ENCODE measurements at places on chromosomes 4 and X. TPM values are rescaled to one million over a fixed set of nuclear protein-coding genes. Genes with fewer than 3 reads are reported as not detected.

Gene QRFPR
- total RNA-seq: not detected

Gene TMSB15C
- 4.6 TPM for total RNA-seq

Gene TKTL1
- total RNA-seq: 0.75 TPM

Gene UPF3B
- 12.8 TPM for total RNA-seq

Gene TRPC5OS
- total RNA-seq: not detected

Gene POU4F2
- not detected for total RNA-seq

Gene GABRQ
- total RNA-seq: not detected

Gene NUP54
- 46.8 TPM for total RNA-seq

Gene NMU
- total RNA-seq: not detected

Gene PHOX2B
- total RNA-seq: not detected

Gene ARAP2
- 76.1 TPM for total RNA-seq

Gene GDI1
- total RNA-seq: 99.0 TPM

Gene CHRNA9
- not detected for total RNA-seq

Gene CFI
- total RNA-seq: not detected

Gene HPSE
- 18.4 TPM for total RNA-seq

Gene F8A1
- total RNA-seq: 49.0 TPM

Measured in activated CD8-positive, alpha-beta memory T cell treated with anti-CD3 and anti-CD28 coated beads, Interleukin-2, amount 10 ng/mL, durations not matched to agents 7 days and 5 days (primary cell).